Muscle of back (tissue), 13 donors: ENCODE measurements at places on chromosomes 12 and 14. TPM values are rescaled to one million over a fixed set of nuclear protein-coding genes. Genes with fewer than 3 reads are reported as not detected.

CLEC1A gene
- 2.5 TPM for polyA plus RNA-seq

LTBP2 gene
- polyA plus RNA-seq, result 9.6 TPM

C14orf132 gene
- polyA plus RNA-seq, result 16.7 TPM

PLEKHD1 gene
- polyA plus RNA-seq, result 0.36 TPM

DPF3 gene
- 1.8 TPM for polyA plus RNA-seq

SERPINA12 gene
- not detected for polyA plus RNA-seq

VIPAS39 gene
- polyA plus RNA-seq, result 18.2 TPM

COCH gene
- polyA plus RNA-seq, result 8.2 TPM

TPPP2 gene
- 0.26 TPM for polyA plus RNA-seq
